CD4-positive, alpha-beta T cell treated with Interleukin-17A for 4 hours (primary cell): ENCODE measurements at places on chromosomes 13 and 19.

GRCh38 chr19:47028195-47028601 lies 8.6 kb downstream of the NPAS1 start:
- no peak for DNase-seq

GRCh38 chr19:48715681-48716171 lies 3.8 kb downstream of the MAMSTR start:
- no peak for DNase-seq

DNA sequence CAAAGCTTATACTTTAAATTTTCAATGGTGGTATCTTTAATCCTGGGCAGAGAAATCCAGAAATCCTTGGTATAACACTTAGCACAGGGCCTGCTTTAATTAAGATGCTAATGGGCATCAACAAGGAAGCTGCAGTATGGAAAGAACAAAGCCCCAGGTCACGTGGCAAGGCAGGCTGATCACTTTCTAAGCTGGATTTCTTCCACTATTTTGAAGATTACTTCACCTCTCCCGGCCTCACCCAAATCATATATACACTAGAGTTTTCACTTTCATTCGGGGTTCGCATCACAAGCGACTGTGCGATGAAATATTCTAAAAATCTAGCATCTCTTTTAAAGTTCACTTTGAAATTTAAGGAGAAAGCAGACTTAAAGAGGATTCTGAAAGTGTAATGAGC lies 71.8 kb downstream of the STARD13 start:
- no peak for DNase-seq

DNA sequence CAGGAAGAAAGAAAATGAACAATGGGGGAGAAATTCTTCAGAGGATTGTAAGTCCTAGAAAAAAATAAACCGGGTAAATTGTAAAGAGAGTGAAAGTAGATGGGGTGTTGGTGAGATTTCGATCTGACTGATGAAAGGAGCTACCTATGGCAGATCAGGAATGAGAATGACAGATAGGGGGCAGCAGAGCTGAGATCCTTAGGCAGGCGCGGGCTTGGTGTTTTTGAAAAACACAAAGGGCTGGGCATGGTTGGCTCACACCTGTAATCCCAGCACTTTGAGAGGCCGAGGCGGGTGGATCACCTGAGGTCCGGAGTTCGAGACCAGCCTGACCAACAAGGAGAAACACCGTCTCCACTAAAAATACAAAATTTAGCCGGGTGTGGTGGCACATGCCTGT lies 1468.6 kb upstream of the SLC10A2 start:
- no peak for DNase-seq

- peak; percentile 52 for DNase-seq
These were observed 16.4 kb downstream of the ZNF574 start for GRCh38 chr19:42092350-42092749.

DNA sequence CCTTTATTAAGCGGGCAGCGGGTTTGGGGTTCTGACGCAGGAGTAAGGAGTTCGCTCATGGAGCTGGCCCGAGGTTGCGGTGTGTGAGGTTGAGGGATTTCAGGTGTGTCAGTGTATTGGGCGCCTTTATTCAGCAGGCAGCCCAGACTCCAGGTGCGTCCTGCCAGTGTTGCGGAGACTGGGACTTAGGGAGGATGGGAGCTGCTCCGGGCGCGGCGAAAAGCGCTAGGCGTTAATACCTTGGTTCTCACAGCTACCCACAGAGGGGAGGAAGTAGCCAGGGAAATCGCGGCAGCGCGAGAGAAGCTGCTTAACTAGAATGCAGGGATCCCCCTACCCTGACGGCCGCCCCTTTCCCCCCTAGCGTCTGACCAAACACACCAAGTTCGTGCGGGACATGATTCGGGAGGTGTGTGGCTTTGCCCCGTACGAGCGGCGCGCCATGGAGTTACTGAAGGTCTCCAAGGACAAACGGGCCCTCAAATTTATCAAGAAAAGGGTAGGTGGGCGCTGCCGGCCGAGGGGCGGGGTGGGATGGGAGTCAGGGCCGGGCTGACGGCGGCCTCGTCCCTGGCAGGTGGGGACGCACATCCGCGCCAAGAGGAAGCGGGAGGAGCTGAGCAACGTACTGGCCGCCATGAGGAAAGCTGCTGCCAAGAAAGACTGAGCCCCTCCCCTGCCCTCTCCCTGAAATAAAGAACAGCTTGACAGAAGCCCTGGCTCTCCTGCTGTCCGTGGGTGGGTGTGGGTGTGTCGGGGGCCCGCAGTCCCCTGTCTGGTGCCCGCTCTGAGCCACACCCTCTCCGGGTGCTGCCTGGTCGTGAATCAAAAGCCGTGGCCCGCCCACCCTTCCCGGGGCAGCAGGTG lies 1.1 kb downstream of the RPL36 start:
- peak; percentile 38 for DNase-seq
